ENCODE measurements at places on chromosomes 5 and 9.

GRCh38 chr5:119332208-119332607 is 23.6 kb upstream of the TNFAIP8 start:
- DNase-seq, result no peak

DNA sequence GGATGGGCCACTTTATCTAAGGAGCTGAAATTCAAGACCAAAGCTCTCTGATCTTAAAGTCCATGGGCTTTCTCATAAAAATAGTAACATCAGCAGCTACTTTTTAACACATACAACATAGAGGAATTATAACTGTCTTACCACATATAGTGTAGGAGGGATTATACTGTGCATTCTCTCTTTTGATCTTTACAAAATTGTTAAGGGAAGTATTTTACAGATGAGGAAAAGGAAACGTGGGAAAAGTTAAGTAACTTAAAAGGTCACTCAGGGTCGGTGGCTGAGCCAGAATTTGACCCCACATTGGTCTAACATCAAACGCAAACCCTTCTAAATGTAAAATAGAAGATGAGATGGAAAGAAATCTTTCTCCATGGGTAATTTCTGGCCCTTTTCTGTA is 38.4 kb downstream of the ZNF608 start:
- DNase-seq, result no peak

DNA sequence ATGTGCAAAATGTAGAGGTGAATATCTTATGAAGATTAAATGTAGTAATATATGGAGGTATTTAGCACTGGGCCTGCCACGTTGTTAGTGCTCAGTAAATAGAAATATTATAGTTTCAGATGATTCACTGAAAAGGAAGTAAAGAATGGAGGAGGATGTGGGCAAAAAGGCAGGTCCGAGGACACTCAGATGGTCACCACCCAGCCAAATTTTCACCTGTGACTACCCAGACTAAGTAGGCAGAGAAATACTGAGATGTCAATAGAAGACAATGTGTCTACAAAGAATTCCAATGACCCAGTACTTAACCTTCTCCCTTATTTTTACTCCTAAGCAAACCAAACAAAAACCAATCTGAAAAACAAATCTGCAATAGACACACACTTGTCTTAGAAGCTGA is 70.3 kb upstream of the ATP10B start:
- no peak for DNase-seq

- DNase-seq, result no peak
Observed at GRCh38 chr5:116442095-116442534, 132.5 kb downstream of the SEMA6A start.

DNA sequence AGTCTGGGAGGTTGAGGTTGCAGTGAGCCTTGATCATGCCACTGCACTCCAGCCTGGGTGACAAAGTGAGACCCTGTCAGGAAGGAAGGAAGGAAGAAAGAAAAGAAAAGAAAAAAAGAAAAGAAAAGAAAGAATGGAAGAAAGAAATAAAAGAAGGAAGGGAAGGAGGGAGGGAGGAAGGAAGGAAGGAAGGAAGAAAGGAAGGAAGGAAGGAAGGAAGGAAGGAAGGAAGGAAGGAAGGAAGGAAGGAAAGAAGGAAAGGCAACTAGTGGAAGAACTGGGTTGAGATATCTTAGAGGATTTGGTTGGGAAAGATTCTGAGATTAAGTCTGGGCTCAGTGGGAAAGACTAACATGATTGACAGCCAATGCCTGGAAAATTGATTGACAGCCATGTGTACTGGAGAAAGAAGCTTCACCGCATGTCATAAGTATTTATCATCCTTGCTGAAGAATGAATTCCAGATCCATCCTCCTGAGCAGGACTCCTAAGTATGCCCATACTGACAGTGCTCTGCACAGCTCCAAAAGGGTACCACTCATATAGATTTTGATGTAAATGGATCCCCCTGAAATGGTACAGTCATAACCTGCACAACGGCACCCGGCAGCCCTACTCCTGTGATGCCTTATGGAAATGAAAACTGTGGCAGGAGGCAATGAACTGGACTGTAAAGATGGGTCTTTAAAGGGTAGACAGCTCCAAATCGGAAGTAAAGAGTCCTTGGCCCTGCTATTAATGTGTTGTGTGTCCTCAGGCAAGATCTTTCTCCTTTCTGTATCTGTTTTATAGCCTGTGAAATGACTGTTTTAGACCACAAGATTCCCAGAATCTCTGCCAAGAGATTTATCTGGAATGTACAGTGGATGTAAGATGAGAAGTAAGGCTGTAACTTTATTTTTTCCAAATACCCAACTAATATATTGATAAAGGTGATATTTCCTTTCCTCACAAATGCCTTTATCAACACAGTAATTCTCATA is 16.9 kb upstream of the ADRA1B start:
- no peak for DNase-seq

GRCh38 chr5:520196-520849 is 3.9 kb downstream of the SLC9A3 start:
- DNase-seq, result no peak

DNA sequence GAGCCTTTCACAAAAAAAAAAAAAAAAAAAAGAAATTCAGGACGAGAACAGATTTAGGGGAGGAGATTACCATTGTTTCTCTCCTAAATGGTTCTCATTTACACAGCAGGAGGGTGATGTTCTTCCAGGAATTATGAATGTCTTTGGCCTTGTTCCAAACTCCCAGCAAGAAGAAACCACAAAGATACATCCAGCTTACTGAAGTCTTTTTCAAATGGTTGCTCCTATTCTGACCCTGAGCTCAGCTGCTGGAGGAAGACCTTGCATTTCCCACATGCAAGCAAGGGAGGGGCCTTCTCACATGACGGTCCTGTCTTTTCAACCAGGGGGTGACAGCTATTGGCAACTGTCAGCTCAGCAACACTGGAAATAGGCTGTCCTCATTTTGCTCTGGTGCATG is 203.0 kb upstream of the VLDLR start:
- DNase-seq, result peak; percentile 27

DNA sequence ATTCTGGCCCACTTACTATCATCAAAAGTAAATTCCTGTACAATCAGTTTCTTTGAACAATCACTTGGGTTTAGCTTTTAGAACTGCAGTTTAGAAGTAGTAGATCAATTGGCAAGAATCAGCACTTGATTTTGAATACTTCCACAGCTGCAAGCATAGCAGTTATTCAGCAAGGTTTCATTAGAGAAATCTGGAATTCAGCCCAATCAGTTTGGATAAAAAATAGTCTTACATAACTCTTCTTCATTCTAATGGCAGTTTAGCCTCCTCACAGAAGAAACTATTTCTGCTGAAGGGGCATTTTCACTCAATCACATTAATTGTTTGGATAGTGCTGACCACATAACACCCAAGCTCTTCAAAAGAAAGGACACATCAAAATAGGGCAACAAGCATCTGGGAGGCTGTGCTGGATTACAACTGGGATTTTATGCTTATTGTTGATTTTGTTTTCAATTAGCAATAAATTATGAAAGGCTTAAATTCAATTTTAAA is 336.2 kb upstream of the PDE4D start:
- no peak for DNase-seq

- no peak for DNase-seq
Observed at GRCh38 chr9:90802386-90802985, 867 bp downstream of the SYK start.

GRCh38 chr5:138275379-138275782 is 960 bp upstream of the GFRA3 start:
- no peak for DNase-seq

GRCh38 chr9:133742849-133743444 is 4.8 kb upstream of the SARDH start:
- DNase-seq, result peak; percentile 65

- no peak for DNase-seq
Observed at GRCh38 chr9:91282292-91282691, 79.4 kb downstream of the AUH start.

- no peak for DNase-seq
Observed at GRCh38 chr5:109701792-109702191, 12.1 kb downstream of the MAN2A1 start.

- no peak for DNase-seq
Observed at GRCh38 chr5:150254774-150255173, 34.8 kb downstream of the CAMK2A start.

DNA sequence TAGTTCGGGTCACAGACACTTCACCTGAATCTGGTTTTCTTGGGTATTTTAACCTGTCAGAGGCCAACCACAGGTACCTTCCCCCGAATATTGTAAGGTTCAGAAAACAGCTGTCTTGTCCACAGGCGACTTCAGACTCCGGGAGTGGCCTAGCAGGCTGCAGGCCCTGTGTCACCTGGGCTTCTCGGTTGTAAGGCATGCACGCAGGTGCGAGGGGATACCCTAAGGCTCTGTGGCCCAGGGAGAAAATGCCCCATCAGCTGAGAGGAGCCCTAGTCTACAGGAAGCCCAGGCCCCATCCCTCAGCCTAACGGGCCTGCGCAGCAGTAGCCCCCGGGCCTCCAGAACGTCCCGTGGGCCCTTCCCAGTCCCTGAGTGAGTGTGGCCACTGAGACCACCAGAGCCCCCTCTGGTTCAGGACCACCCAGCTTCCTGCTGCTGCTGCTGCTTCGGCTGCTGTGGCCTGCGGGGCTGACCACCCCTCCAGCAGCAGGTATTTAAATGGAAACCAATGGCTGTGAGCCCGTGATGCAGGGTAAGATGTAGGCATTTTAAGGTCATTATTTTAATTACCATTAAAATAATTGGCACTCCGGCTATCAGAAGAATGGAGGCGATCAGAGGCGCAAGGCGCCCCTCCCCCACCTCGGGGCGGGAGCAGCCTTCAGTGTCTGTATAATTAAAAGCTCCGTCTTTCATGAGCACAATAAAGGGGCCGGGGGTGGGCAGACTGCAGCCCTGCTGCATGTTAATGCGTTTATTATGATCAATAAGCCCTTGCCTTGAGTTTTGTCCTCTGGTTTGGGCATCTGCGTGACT is 65.4 kb downstream of the PSMB7 start:
- DNase-seq, result no peak

- no peak for DNase-seq
Observed at GRCh38 chr5:74582853-74583252, 57.7 kb downstream of the ENC1 start.

DNA sequence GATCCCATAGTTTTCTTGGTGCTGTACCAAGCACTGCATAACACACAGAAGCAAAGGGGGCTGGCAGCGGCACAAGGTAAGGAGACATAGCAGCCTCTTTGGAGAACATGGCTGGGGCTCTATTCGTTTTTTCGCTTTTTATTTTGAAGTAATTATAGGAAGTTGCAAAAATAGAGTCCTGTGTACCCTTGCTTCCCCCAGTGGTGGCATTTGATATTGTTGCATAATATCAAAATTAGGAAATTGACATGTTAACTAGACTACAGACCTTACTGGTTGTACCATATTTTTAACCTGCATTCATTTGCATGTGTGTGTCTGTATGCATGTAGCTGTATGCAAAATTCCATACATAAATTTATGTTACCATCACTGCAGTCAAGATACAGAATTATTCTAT is 6.6 kb upstream of the UBQLN1 start:
- no peak for DNase-seq

- no peak for DNase-seq
Observed at GRCh38 chr9:134515026-134515821, 126.4 kb upstream of the COL5A1 start.

DNA sequence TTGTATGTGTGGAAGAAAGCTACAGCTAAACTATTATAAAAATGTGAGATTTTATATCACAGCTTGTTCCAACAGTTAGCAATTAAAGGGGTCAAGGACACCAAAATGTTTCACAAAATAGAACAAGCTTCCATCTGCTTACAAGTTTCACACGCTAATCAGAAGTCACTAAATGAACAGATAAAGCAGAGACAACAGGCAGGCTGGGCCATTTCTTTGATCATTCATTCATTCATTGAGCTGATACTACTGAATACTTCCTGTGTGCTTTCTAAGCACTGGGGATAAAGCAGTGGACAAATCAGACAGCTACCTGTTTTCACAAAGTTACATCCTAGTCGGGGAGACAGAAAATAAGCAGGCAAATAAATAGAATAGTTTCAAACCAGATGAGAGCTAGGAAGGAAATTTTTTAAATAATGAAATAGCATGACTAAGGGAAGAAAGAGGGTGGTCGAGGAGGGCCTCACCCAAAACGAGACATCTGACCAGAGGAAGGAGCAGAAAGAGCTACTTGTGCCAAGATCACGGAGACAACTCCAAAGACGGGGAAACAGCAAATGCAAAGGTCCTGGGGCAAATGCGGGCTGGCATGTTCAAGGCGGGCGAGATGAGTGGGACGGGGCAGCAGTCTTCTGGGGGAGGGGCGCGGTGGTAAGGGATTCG is 1.2 kb downstream of the MAPK9 start:
- no peak for DNase-seq

DNA sequence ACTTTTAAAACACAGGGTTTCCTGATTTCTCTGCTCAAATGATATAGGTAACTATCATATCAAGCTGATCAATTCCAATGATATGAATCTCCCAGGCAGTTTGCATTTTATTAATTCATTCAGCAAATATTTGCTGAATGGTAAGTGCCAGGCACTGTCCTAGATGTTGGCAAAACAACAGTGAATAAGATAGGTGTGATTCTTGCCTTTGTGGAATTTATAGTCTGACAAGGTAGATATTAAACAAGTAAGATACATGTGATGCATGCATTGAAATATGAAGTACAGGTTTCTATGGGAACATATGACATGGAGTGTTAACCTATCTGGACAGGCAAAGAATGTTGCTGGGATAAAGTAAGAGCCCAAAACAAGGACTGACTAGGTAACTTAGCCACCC is 231.8 kb upstream of the DAB2 start:
- no peak for DNase-seq

GRCh38 chr5:15789642-15790041 is 289.7 kb downstream of the FBXL7 start:
- no peak for DNase-seq
